ENCODE measurements at places on chromosomes 5 and 9.

GRCh38 chr5:78283105-78283504 lies 11.4 kb downstream of the AP3B1 start:
- no peak for DNase-seq

DNA sequence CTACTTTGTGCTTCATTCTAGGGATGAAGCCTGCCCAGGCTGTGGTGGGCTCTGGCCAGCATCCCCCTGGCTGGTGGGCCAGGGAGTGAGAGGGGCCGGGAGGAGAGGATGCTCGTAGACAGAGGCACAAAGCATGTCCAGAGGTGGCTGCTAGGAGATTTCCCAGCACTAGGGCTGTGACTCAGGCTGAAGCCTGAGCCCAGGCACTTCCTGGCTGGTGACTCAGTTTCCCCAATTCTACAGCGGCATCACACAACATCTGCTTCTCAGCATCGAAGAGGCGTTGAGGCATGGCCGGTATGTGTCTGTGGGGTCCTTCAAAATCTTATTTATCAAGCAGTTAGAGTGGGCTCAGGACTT lies 55.6 kb downstream of the DUSP1 start:
- no peak for DNase-seq

- no peak for DNase-seq
Measured at GRCh38 chr5:159135896-159136531, 36.3 kb upstream of the EBF1 start.

DNA sequence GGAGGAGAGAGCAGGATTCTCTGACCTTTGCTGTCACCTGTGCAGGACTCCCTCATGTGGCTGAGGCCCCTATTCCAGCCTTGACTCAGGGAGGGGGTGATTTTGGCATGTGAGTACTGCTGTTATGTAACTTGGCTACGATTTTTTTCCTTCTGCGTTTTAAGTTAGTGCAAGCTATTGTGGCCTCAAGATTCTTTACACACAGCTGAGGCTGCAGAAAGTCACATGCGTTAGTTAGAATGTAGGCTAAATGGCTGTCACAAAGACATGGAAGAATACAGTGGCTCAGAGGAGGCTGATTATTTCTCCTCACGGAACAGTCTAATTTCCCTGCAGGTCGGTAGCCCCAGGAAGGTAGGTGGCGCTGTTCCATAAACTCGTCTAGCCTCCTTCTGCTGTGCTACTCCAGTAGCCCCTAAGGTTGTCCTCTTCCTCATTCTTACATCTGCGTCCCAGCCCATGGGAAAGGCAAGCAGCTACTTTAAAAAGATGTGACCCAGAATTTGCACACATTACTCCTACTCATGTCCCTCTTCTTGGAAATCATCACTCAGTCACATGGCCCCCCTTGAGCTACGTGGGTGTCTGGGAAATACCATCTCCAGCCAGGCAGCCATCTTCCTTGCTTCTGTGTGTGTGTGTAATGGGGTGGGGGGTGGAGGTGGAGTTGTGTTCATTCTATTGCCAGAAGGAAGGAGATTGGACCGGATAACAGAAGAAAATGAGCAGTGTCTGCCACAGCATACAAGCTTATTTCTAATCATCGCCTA lies 486.6 kb downstream of the CCDC171 start:
- no peak for DNase-seq

Measured in glomerular endothelial cell (primary cell).